ENCODE measurements at places on chromosomes 5 and 9.

- DNase-seq, result no peak
These were observed 942.5 kb upstream of the WWC1 start for GRCh38 chr5:167348980-167349379.

DNA sequence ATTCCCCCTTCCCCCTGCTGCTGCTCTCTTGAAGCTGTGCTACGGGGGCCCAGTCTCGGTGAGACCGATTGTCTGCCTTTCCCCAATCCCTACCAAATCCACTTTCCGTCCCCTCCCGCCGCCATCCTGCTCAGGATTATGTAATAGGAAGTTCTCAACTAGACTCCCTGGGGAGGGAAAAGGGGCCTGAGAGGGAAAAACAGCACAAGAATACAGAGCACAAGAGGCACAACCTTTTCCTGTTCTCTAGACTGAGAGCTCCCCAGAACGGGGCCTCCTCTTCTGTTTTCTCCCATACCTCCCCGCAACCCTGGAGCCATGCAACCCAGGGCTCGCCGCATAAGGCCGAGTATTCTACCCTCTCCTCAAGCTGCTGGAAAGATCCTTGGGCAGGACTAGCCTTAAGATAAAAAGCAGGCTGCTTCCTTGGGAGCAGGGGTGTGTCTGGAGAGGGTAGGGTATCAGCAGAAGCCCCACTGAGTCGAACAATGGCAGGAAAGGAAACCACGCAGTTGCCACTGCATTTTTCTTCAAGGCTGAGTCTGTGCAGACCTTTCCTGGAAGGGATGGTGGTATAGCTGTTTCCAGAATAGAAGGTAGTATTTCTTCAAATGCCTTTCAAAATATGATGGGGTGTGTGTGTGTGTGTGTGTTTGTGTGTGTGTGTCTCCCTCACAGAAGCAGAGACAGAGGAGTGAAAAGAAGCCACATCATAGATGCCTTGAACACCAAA is 12.9 kb downstream of the MYORG start:
- DNase-seq, result peak; percentile 40

GRCh38 chr5:123937230-123937629 is 425.3 kb downstream of the CSNK1G3 start:
- no peak for DNase-seq

DNA sequence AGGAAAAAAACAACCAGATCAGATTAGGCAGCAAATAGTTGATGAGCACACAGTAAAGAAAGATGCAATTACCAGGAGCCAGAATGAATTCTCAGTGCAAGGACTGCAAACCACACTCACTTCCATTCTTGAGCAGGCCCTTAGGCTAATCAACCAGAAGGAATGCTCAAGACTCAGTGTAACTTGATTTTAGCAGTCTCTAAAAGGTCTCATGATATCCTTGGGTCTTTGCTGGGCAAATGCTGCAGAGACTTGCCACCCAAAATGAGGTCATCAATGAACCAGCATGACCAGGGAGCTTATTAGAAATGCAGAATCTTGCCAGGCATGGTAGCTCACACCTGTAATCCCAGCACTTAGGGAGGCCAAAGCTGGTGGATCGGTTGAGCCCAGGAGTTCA is 20.1 kb upstream of the TMEM245 start:
- DNase-seq, result no peak

DNA sequence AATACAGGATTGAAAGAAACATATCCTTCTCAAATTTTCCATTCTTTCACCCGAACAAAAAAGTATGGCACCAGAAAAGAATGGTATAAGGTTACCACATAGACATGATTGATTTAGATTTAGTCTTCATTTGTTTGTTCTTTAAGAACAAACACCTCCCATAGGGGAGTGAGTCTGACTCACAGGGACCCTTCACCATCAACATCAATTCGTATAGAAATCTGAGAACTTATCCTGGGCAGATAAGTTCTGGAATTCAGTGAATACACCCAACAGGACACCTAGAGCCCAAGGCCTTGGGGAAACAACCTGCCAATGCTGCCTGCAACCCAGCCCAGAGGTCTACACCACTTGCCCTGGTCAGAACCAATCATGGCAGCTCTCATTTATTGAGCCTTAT is 46.2 kb downstream of the LHFPL2 start:
- no peak for DNase-seq

All from CD4-positive, alpha-beta T cell (primary cell).